ENCODE measurements at places on chromosomes 3 and 15.
A peak's percentile ranks its signal among the peaks of the same experiment; 100 is the strongest.

- peak; percentile 36 for DNase-seq
Measured at GRCh38 chr3:128266453-128266852, 113.2 kb downstream of the EEFSEC start.

DNA sequence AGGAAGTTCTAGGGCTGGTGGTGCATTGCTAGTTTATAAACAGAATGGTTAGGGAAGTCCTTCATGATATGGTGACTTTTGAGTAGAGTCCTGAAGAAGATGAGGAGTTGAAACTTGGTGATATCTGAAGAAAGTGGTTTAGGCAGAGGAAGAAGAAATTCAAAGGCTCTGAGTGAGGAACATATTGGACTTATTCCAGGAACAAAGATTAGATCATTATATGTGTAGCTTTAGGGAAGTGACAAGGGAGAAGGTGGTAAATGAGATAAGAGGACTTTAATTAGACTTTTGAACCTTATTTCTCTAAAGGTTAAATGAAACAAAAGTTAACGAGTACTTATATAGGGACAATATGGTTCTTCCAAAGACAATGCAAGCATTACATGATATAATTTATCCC is 286.7 kb downstream of the DOCK3 start:
- DNase-seq: no peak

GRCh38 chr15:74782259-74783071 is 585 bp downstream of the CSK start:
- DNase-seq: no peak

DNA sequence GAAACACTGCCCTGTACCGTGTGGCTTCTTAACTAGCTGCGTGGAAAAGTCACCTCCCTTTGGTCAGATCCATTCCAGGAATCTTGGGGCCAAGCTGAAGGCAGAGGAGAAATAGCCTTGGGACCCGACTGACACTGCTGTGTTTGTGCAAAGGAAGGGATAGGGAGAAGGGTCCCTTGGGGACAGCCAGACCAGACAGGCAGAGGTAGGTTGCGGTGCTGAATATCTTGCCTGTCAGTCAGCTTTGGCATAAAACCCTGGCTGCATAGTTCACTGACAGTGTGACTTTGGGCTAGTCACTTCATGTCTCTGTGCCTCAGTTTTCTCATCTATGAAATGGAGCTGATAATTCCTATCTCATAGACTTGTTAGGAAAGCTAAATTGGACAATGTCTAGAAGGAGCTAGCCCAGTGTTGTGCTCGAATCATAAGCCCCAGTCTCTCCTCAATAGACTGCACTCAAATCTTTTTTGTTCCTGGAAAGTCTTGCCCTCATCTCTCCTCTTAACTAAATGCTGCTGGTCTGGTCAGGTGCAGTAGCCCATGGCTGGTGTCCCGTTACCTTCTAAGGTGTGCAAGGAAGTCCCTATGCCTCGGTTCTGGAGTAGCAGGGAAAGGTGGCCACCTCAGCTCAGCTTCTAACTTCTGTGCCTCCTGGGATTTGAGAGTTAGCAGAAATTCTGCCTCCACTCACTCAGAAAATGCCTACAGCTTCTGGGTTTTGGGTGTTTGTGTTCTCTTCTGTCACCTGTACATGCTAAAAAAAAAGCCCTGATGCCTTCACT is 25.8 kb downstream of the FGD5 start:
- DNase-seq: no peak

DNA sequence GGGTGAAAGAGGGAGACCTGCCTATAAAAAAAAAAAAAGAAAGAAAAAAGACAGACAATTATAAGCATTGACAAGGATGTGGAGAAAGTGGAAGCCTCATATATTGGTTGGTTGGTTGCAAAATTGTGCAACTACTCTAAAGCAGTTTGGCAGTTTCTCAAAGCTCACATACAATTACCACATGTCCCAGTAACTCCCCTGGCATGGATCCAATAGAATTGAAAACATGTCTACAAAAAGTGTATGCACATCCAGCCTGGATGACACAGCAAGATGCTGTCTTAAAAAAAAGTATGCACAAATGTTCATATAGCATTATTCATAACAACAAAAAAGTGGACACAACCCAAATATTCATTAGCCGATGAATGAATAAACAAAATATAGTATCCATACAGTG is 19.5 kb downstream of the SETMAR start:
- DNase-seq: peak; percentile 6

DNA sequence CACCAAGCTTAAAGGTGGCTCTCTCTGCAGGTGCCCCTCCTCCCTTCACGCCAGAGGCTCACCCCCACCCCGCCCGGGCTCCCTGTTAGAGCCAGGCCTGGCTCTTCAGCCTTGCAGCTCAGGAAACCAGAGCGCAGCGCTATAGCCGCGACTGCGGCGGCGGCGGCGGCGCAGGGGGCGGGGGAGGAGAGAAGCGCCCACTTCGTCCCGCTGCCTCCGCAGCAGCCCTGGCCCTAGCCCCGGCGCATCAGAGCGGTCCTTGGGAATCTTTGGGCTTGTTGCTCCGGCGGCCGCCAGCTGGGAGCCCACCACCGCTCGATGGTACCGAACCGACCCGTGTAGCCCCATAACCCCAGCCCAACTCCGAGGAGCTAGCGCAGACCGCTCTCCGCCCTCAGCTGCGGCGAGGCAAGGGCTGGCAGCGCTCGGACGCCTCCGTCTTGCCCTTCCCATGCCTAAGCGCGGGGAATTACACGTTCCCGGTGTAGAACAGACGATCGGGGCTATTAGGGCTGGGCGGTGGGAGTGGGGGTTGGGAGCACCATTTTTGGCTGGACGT is 1.2 kb downstream of the RASGRF1 start:
- DNase-seq: no peak

GRCh38 chr3:73298243-73299183 is 237.1 kb downstream of the EBLN2 start:
- peak; percentile 37 for DNase-seq

GRCh38 chr3:47852604-47853602 is 50.0 kb downstream of the DHX30 start:
- DNase-seq: no peak

Data from NCI-H1105 treated with DMSO at 0.1 percent for 48 hours (cell line).